Endodermal cell (in vitro differentiated cells): ENCODE measurements at places on chromosomes 4 and X. TPM values are rescaled to one million over a fixed set of nuclear protein-coding genes. Genes with fewer than 3 reads are reported as not detected.

UGT2B10 gene
- total RNA-seq, result not detected in 3 replicates

GRCh38 chr4:150116506-150116905 lies 38.3 kb downstream of the DCLK2 start:
- no peak overlapping the region for H3K4me3 ChIP-seq
- H3K36me3 ChIP-seq, result no peaks in the 10 kb centered on the region
- H3K4me1 ChIP-seq, result no peaks in the 10 kb centered on the region

DNA sequence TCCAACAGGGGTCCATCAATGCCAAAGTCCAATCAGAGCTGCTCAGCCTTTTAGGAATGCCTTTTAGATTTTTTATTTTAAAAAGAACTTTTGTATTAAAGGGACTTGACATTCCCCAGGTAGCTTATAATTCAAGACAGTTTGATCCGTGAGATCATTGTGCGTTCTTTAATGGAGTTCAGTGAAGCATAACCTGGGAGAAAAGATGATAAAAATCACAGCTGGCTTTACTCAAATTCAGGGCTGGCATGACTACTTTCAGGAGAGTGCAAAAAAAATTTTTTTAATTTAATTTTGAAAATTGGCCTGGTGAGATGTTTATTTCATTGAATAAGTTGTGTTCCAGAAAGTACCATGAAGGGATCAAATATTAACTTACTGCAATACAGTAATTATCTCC lies 118.2 kb downstream of the VCX2 start:
- no peak for DNase-seq
- no peak overlapping the region for H3K27ac ChIP-seq
- H3K27me3 ChIP-seq, result no peaks in the 10 kb centered on the region
- H3K4me1 ChIP-seq, result no peaks in the 10 kb centered on the region
- H3K4me3 ChIP-seq, result no peak overlapping the region
- H3K36me3 ChIP-seq, result no peaks in the 10 kb centered on the region

NAT8L gene
- total RNA-seq, result 4.4 to 6.4 TPM (median 6.3 TPM) in 3 replicates

DNA sequence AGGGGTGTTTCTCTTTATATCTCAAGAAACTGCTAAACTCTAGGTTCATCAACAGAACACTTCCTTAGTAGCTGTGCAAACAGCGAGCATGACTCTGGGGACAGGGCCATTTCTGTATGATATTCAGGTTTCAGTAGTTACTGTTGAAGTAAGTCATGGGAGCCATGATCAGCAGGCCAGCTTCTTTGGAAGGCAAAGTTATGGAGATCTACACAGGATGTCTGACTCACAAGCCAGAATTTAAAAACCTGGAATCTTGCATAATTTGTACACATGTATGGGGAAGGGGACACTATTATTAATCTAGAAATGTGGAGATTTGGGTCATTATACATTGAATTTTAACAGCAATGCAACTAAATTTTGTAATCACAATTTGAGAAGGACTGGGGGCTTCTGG lies 187.8 kb upstream of the NR3C2 start:
- H3K27me3 ChIP-seq, result no peaks in the 10 kb centered on the region
- H3K4me3 ChIP-seq, result no peak overlapping the region
- H3K36me3 ChIP-seq, result no peaks in the 10 kb centered on the region
- no peak overlapping the region for H3K27ac ChIP-seq
- no peaks in the 10 kb centered on the region for H3K4me1 ChIP-seq
- DNase-seq, result no peak

DNA sequence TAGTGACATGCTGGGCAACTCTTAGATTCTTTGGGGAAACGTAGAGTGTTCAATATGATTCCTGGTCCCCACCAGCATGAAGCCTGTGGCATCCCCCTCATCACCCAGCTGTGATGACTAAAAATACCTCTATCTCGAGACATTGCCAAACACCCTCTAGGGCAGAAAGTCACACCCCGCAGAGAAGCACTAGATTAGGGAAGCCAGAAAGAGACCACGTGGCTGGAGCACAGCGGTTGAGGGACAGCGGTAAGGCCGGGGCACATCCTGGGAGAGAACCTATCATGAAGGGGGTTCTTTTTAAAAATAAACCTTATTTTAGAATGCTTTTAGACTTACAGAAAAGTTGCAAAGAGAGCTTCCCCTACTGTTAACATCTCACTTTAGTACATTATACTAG lies 11.0 kb downstream of the FAT1 start:
- peaks cover 22% of the 10 kb centered on the region for H3K36me3 ChIP-seq
- no peak overlapping the region for H3K27ac ChIP-seq
- no peak overlapping the region for H3K4me3 ChIP-seq
- DNase-seq, result no peak
- H3K4me1 ChIP-seq, result peaks cover 8% of the 10 kb centered on the region
- H3K27me3 ChIP-seq, result no peaks in the 10 kb centered on the region

ITGB1BP2 gene
- total RNA-seq, result 3.9 and 6.1 TPM in 2 replicates
